ENCODE measurements at places on chromosomes 2 and 18. TPM values are rescaled to one million over a fixed set of nuclear protein-coding genes. Genes with fewer than 3 reads are reported as not detected.

The TUBA3D gene
- total RNA-seq = not detected

The MFSD6 gene
- total RNA-seq = 37.5 TPM

The MATN3 gene
- total RNA-seq = not detected

The KLF11 gene
- total RNA-seq = 1.1 TPM

DNA sequence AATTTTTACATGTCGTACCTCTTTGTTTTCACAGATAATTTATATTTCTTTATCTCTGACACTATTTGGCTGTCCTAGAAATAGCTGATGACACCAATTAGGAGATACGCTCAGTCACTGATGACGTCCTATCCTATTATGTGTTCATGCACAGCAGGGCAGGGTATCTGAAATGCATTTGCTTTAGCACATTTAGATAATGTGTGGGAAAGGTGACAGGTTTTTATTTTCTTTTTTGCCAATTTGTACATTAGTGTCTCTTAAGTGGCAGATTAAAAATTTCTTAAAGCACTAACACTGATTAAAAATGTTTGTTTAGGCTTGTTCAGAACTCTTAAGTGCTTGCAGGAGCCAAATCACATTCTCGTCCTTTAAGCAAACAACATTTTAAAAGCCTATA is 39.7 kb downstream of the CDC42EP3 start:
- no peak for DNase-seq
